ENCODE measurements at places on chromosomes 7 and 10.
A peak's percentile ranks its signal among the peaks of the same experiment; 100 is the strongest.

- DNase-seq = no peak
Observed at GRCh38 chr7:77258593-77258992, 59.0 kb upstream of the FGL2 start.

GRCh38 chr7:65453341-65454030, 79.8 kb downstream of the ZNF92 start:
- no peak for DNase-seq

GRCh38 chr7:103803631-103804030, 185.8 kb downstream of the RELN start:
- no peak for DNase-seq

DNA sequence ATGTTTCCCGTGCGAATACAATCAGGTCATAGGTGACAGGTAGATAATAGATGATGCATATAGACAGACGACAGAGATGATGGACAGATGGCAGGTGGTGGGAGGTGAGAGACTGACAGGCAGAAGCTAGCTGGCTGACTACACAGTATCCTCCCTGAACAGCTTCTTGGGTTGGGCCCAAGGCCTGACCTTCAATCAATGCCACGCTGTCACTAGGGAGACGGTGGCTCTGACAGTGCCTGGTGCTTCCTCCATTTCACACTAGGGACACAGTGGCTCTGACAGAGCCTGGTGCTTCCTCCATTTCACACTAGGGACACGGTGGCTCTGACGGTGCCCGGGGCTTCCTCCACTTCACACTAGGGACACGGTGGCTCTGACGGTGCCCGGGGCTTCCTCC, 200.1 kb downstream of the DIP2C start:
- DNase-seq = no peak

DNA sequence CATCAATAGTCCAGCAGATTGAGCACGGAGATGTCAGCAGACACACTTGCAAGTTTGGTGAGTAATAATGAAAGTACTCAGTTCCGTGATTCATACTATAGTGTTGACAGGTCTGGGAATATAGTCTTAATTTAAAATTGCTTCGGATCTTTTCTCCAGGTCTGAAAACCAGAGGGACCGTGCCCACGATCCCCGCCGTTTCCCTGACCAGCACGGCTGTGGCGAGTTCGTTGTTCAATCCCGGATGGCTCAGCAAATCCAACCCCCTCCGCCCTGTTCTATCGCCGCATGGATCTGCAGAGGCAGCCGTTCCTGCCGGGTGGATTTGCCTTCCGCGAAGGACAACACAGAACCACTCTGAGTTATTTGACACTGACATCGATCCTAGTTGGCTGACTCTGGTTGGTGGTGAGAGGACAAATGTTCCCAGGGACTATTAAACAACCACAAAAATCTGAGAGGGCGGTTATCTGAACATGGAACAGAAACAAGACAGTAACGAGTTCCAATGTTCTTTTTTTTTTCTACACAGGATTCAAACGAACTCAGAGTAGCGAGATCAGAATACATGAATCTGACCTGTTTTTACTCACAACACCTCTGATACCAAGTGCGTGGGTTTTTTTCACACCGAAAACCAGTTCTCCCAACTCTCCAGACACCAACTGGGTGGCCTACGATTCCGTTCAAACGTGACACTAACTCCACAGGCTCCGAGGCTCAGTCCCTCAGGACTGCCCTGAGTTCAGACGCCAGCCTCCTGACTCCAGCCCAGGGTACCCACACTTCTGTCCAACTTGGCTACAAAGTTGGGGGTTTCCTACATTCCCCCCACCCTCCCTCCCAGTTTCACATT, 52.7 kb downstream of the RBM17 start:
- DNase-seq = no peak

DNA sequence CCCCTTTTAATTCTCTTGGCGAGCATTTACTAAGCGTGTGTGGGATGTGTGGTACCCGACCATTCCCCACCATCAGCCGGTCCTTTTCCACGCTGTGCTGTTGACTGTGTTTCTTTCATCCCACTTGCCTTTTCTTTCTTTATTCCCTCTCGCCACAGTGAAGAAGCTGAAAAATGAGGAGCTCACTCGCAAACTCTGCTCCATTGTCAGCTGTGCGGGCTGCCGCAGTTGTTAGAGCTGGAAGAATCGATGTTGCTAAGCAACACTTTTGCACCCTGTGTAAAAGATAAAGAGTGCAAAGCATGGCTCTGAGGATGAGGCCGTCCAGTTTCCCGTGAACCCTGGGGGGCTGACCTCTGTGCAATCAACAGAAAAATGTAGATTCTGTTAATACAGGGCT, 203.1 kb upstream of the NEBL start:
- no peak for DNase-seq

- no peak for DNase-seq
Observed at GRCh38 chr10:53700278-53700677, 927.7 kb upstream of the MBL2 start.

GRCh38 chr7:141225916-141226618, 152.2 kb downstream of the TMEM178B start:
- DNase-seq = no peak

DNA sequence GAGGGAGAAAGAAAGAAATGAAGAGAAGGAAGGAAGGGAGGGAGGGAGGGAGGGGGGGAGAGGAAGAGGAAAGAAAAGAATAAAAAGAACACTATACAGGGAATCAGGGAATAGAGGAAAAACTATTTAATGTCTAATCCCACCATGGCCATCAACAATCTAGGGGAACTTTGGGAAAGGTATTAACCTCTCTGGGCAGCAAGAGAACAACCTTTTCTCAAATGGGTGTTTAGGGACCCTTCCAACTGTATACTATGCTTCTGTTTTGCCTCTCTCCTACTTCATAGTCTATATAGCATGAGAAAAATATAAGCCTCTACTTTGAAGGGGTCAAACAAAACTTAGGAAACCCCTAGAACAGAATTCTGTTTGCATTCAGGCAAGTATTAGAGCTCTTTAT, 54.5 kb downstream of the CHCHD3 start:
- DNase-seq = no peak

DNA sequence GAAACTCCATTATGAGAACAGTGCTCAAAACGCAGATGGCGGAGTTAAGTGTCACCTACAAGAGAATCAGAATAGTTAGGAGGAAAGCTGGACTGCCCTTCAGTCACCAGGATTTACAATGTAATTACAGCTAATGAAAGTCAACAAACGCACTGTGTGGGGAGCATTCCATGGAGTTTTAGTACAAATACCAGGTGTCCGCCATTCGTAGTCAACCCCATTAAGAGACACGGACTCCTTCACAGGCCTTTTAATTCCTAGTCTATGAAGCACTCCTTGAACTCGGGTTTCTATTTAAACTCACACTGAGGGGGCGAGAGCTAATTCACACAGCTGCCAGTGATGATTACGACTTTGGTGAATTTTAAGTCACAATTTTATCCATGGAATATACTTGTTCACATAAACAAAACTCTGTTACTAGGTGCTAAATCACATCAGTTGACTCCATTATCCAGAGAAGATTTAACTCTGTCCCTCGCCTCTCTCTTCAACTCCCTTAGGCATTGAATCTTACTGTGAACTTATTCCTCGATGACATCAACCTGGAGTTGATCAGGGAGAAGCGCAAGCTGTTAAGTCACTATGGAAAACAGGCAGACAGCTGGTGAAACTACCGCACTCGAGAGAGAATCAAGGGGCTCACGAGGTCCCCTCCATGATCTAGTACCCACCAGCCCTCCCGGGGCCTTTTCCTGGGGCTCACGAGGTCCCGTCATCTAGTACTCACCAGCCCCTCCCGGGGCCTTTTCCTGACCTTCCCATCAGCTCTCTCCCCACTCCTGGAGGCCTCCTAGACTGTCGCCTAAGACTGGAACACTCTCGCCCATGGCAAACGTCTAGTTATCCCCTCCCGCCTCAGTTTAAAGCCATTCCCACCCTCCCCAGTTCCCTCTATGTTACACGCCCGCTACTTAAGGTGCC, 1.5 kb downstream of the ZFAND2A start:
- no peak for DNase-seq

DNA sequence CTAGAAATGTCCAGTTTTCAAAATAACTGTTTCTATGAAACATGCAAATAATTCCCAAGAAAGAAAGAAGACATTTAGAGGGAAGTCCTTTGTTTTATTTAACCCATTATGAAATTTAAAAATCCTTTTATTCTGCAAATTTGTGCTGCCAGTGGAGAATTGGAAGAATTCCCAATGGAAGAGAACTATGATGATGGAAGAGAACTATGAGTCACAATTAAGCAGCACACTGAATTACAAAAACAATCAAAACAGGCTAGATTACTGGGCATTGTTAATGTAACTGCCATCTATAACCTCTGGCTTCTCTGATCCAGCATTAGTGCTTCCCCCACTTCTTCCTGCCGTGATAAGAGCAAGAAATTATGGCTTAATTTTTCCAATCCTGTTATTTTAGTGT, 126.2 kb upstream of the FEZF1 start:
- DNase-seq = no peak

- no peak for DNase-seq
Observed at GRCh38 chr10:13928451-13928850, 341.7 kb downstream of the PRPF18 start.

- DNase-seq = peak; percentile 29
Observed at GRCh38 chr10:78047314-78047891, 13.7 kb downstream of the RPS24 start.

- DNase-seq = no peak
Observed at GRCh38 chr10:37789590-37789989, 67.8 kb downstream of the ZNF248 start.

DNA sequence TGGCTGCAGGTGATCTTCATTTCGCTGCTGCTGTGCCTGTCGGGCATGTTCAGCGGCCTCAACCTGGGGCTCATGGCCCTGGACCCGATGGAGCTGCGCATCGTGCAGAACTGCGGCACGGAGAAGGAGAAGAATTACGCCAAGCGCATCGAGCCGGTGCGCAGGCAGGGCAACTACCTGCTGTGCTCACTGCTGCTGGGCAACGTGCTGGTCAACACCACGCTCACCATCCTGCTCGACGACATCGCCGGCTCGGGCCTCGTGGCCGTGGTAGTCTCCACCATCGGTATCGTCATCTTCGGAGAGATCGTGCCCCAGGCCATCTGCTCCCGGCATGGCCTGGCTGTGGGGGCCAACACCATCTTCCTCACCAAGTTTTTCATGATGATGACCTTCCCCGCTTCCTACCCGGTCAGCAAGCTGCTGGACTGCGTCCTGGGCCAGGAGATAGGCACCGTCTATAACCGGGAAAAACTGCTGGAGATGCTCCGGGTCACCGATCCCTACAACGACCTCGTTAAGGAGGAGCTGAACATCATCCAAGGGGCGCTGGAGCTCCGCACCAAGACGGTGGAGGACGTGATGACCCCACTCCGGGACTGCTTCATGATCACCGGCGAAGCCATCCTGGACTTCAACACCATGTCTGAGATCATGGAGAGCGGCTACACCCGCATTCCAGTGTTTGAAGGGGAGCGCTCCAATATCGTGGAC, 1.3 kb downstream of the CNNM2 start:
- DNase-seq = no peak

DNA sequence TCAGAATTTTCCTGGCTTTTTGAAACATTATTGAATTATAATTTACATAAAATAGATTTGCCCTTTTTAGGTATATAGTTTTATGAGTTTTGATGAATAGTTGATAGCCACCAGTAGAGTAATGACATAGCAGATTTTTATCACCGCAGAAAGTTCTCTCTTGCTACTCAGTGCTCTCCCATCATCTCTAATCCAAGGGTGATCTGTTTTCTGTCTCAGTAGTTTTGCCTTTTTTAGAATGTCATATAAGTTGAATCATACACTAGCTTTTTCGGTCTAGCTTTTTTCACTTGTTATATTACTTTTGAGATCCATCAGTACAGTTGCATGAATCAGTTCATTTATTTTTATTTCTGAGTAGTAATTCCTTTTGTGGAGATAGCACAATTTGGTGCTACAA, 17.9 kb downstream of the RSBN1L start:
- DNase-seq = no peak

- no peak for DNase-seq
Observed at GRCh38 chr7:39144420-39144819, 166.7 kb downstream of the POU6F2 start.

GRCh38 chr10:18264466-18265050, 124.3 kb downstream of the CACNB2 start:
- DNase-seq = no peak

DNA sequence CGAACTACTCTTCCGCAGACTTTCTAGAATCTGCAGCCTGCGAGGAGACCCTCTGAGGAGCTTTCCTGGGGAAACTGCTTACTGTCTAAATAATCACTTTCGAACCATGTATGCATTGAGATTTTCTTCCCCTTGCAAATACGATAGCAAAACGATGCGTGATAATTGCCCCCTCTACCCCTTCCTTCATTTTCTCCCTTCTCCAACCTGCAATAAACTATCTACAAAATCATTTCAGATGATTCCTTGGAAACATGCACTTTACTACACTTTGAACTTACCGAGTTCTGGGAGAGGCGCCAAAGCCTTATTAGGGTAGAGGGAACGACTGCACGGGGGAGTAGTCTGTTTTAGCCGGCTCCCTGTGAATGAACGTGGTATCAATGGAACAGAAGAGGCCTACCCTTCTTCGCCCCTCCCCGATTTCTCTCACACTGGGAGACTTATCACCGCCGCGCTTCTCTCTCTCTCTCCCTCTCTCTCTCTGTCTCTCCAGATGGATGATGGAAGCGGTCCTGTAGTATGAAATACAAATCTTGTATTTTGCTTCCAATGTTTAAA, at the start of gene FGFBP3:
Gene FGFBP3, minus strand, starts transcription at position 370 of the 561 bp plus-strand sequence. CDS start 517 bp downstream, outside the sequence.
- peak; percentile 2 for DNase-seq

- no peak for DNase-seq
Observed at GRCh38 chr10:1347525-1347924, 291.3 kb downstream of the WDR37 start.
